ENCODE measurements at places on chromosomes 2 and 18. TPM values are rescaled to one million over a fixed set of nuclear protein-coding genes. Genes with fewer than 3 reads are reported as not detected.

Gene CCDC102B
- total RNA-seq = 17.7 TPM

Gene ALPG
- total RNA-seq = not detected

Gene UGT1A6
- not detected for total RNA-seq

Gene CXCR4
- 33.6 TPM for total RNA-seq

Gene UNC50
- 30.7 TPM for total RNA-seq

Gene ABCA12
- total RNA-seq = under 0.01 TPM

Gene MARCO
- not detected for total RNA-seq

Gene EML6
- 0.20 TPM for total RNA-seq

Data from lung microvascular endothelial cell (primary cell).